ENCODE measurements at places on chromosomes 5 and 9. TPM values are rescaled to one million over a fixed set of nuclear protein-coding genes. Genes with fewer than 3 reads are reported as not detected.

DNA sequence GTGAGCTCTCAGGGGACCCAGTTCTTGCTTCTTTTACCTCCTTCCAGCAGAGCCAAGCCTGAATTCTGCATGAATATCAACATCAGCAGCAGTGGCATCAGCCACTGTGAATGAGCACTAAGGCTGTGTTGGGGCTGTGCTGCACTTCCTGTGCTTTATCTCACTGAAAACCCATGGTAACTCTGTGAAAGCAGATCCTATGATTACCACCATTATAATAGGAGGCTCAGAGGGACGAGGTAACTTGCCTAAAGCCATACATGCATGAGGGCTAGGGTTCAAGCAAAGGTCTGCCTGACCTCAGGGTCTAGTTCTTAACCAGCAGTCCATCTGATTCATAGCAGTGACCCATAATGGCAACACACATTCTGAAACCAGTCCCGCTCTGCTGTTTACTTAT is 60.5 kb upstream of the RAPGEF1 start:
- no peaks in the 10 kb centered on the region for H3K4me1 ChIP-seq
- H3K27me3 ChIP-seq, result no peaks in the 10 kb centered on the region

GRCh38 chr9:115002371-115003120 is 72.2 kb upstream of the TNFSF8 start:
- H3K27me3 ChIP-seq, result no peaks in the 10 kb centered on the region
- DNase-seq, result no peak
- no peaks in the 10 kb centered on the region for H3K4me1 ChIP-seq
- no peak overlapping the region for H3K27ac ChIP-seq
- no peaks in the 10 kb centered on the region for H3K36me3 ChIP-seq

GRCh38 chr5:173229966-173230689 is 4.9 kb downstream of the NKX2-5 start:
- no peak overlapping the region for H3K4me3 ChIP-seq
- no peaks in the 10 kb centered on the region for H3K36me3 ChIP-seq
- H3K27ac ChIP-seq, result no peak overlapping the region
- DNase-seq, result no peak

- no peak overlapping the region for H3K4me3 ChIP-seq
- no peaks in the 10 kb centered on the region for H3K36me3 ChIP-seq
- no peaks in the 10 kb centered on the region for H3K4me1 ChIP-seq
- H3K27ac ChIP-seq, result no peak overlapping the region
- no peak for DNase-seq
Measured at GRCh38 chr5:168737066-168737465, 157.9 kb upstream of the PANK3 start.

- no peaks in the 10 kb centered on the region for H3K27me3 ChIP-seq
- no peaks in the 10 kb centered on the region for H3K4me1 ChIP-seq
- H3K36me3 ChIP-seq, result no peaks in the 10 kb centered on the region
- H3K4me3 ChIP-seq, result no peak overlapping the region
- no peak overlapping the region for H3K27ac ChIP-seq
Measured at GRCh38 chr5:115723220-115723619, 93.2 kb downstream of the CDO1 start.

GRCh38 chr5:54091307-54092130 is 218.9 kb downstream of the ARL15 start:
- H3K4me3 ChIP-seq, result no peak overlapping the region
- no peak for DNase-seq
- H3K27ac ChIP-seq, result no peak overlapping the region
- H3K36me3 ChIP-seq, result no peaks in the 10 kb centered on the region

DNA sequence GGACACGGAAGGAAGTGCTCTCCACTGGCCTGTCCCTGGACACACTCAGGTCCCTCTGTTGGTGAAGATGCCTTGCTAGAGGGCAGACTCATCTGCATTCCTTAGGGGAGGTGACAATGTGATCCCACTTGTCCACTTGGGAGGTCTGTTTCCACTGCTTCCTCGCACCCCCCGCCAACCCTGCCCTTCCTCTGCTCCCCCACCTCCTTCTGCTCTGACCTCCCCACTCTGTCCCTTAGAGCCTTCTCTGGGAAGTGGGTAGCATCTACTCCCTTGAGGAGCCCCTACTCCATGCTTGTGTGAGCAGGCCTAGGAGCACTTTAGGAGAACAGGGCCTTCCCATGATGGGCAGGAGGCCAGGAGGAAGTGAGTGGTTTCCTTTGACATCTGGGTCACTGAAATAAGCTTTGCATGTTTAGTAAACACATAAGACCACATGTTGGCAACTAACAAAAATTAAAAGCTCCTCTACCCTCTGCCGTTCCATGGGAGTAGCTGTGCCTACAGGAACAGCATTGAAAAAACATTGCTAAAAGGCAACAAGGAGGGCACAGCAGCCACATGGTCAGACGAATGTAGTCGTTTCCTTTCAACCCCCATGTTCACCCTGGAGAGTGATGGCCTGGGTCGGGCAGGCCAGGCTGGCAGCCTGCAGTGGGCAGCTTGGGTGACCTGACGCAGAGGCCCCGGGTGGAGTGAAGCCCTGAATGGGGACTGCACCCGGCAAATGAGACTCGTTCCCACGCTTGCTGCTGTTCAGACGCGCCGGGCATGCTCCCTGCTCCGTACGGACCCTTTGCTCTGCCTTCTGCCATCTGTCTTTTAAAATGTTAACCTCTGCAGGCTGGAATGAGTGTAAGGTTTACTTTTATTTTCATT is 634.0 kb downstream of the IRX1 start:
- H3K27me3 ChIP-seq, result no peaks in the 10 kb centered on the region
- no peaks in the 10 kb centered on the region for H3K4me1 ChIP-seq

- H3K27me3 ChIP-seq, result no peaks in the 10 kb centered on the region
- DNase-seq, result peak; percentile 46
- H3K4me1 ChIP-seq, result no peaks in the 10 kb centered on the region
- H3K27ac ChIP-seq, result peak overlapping the region; percentile 48
- peak overlapping the region; percentile 86 for H3K4me3 ChIP-seq
- H3K36me3 ChIP-seq, result no peaks in the 10 kb centered on the region
Measured at GRCh38 chr5:14581891-14582796, 552 bp downstream of the OTULINL start.

- H3K36me3 ChIP-seq, result no peaks in the 10 kb centered on the region
- H3K27me3 ChIP-seq, result no peaks in the 10 kb centered on the region
- no peak overlapping the region for H3K4me3 ChIP-seq
- H3K4me1 ChIP-seq, result no peaks in the 10 kb centered on the region
- no peak for DNase-seq
Measured at GRCh38 chr9:133943781-133944745, 48.1 kb downstream of the VAV2 start.

DNA sequence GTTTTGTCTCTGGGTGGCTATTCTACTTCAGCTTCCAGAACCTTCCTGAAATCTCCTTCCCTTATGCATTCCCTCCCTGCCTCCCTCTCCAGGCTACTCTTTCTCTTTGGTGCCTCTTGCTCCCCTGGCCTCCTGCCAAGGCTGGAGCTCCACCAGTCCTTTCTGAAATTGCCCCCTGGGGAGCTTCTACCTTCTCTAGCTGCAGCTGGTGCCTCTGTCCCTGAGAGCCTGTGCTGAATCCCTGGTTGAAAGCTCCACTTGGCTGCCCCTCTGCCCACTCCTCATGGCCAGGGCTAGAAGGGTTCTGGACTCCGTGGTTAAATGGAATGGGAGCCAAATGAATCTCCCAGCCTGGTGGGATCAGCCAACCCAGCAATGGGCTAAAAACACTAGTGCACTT is 80.1 kb downstream of the COL15A1 start:
- no peaks in the 10 kb centered on the region for H3K4me1 ChIP-seq
- H3K27ac ChIP-seq, result no peak overlapping the region
- no peaks in the 10 kb centered on the region for H3K36me3 ChIP-seq
- no peaks in the 10 kb centered on the region for H3K27me3 ChIP-seq

DNA sequence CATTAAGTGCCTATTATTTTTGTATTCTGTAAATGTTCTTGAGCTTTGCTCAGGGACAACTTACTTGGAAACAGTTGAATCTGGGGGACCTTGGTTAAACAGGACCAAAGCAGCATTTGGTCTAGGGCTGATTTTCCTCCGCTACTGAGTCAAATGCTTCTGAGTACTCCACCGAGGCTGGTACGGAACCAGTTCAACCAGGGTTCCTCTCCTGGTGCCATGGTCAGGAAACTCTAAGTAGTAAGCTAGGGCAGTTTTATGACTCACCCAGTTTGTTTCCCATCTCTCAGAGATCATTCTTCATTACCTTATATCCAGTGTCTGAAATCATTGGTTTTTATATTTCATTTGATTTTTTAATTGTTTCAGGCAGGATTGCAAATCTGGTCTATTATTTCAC is 111.9 kb upstream of the TNFAIP8 start:
- no peak overlapping the region for H3K4me3 ChIP-seq
- H3K27me3 ChIP-seq, result no peaks in the 10 kb centered on the region
- no peak for DNase-seq
- no peaks in the 10 kb centered on the region for H3K36me3 ChIP-seq
- no peak overlapping the region for H3K27ac ChIP-seq

- no peak within 1 kb of the TSS for H3K27ac ChIP-seq
- no peak for DNase-seq
- H3K36me3 ChIP-seq, result no peaks in the 10 kb centered on the region
- no peaks in the 10 kb centered on the region for H3K4me1 ChIP-seq
- no peaks in the 10 kb centered on the region for H3K27me3 ChIP-seq
Measured at GRCh38 chr9:71121275-71122021, at the start of gene TRPM3. TSS of gene TRPM3 (minus strand) at chr9:71121621. CDS start at chr9:71121354, 267 bp downstream.

The MAMDC4 gene
- 4.3 TPM for total RNA-seq

The EXD3 gene
- total RNA-seq, result 27.1 TPM

The AJM1 gene
- total RNA-seq, result 3.6 TPM

The SLC34A1 gene
- total RNA-seq, result not detected

The TAF11L5 gene
- not detected for total RNA-seq

Measured in uterus (tissue), 4 donors.